Amygdala (tissue), 56 donors: ENCODE measurements at places on chromosomes 2 and 18.

DNA sequence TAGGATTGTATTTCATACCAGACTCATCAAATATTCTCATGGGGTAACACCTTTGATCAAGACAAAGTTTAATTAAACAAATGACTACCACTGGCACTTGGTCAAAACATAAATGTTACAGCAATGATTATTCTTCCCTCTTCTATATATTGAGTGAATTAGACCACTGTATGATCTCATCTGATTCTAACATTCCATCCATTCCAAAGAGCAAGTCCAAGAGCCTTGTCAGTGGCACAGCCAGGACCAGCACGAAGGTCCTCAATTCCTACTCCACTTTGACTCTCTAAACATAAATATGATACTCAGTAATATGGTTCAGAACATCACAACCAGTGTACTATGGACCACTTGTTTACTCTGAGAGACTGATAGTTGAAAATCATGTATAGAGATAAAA lies 86.4 kb downstream of the AP1S3 start:
- DNase-seq = no peak

DNA sequence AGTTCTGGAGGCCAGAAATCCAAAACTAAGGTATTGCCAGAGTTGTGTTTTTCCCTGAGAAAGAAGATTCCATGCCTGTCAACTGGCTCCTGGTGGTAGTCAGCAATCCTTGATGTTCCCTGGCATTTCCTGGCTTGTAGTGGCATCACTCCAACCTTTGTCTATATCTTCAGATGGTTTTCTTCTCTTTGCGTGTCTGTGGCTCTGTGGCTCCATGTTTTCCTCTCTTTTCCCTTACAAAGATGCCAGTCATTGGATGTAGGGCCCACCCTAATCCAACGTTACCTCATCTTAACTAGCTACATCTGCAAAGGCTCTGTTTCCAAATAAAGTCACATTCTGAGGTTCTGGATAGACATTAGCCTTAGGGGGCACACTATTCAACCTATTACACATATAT lies 41.8 kb downstream of the SLC14A1 start:
- no peak for DNase-seq

- no peak for DNase-seq
Observed at GRCh38 chr2:26615336-26615859, 25.8 kb downstream of the CIB4 start.

- DNase-seq = no peak
Observed at GRCh38 chr18:49459404-49460171, 857 bp downstream of the DYM start.

DNA sequence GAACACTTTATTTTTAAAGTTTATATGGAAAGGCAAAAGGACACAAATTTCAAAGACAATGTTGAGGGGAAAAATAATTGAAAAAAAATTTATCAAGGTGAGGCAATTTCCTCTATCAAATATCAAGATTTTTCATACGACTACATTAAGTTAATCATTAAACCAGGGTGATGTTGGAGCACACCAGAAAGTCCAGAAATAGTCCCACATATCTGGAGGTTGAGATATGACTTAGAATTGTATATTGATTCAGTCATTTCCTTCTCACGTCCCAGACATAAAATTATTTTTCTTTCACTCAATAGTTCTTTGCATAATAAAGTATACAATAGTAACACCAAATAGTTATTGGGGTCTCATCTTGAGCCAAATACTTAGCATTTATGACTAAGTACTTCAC lies 605.1 kb downstream of the NUP35 start:
- no peak for DNase-seq

DNA sequence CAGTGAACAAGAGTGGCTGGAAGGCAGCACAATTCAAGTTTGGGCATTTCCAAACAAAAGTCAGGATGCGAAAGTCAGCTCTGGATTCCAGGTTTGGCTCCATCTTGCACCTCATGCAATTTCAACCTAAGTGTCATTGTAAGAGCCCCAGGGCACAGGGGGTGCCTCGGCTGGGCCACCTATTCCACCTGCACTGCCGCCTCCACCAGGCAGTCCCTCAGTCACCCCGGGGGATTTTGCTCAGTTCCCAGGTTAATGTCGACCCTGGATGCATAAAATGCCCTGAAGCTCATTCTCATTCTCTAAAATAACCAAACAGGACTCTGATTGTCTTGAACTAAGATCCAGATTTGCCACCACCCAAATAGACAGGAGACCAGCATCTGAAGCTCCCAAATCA lies 77.6 kb downstream of the EDAR start:
- no peak for DNase-seq

DNA sequence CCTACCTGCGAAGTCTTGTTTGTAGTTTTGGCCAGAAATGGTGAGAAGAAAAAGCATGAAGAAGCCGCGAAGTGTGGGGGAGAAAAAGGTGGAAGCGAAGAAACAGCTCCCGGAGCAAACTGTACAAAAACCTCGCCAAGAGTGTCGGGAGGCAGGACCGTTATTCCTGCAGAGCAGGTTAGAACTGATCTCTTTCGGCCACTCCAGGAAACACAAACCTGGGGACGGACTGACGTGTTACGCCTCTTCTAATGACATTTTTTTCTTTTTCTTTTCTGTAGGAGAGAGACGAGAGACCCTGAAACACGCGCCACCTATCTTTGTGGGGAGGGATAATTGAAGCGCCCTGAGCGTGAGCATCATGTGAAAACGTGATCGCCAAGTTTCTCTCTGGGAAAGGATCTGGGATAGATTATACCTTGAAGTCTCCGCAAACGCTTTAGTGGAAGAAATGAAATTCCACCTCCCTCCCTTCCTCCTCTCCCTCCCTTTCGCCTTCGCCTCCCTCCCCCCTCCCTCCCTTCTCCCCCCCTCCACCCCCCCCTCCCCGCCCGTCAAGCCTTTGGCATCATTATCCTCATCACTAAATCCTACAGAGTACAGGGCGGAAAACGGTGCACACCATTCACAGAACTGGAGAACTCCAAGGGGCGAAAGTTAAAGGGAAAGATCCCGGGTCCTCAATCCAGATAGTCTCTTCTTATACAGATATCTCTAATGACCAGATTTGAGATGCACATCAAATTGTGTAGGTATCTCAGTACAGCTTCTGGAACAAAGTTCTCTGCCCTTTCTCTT lies at the start of gene ZEB2:
Gene ZEB2 (minus strand): TSS at position 186 of the 798 bp plus-strand sequence. CDS start 2,769 bp downstream, outside the sequence.
- DNase-seq = peak; percentile 31

DNA sequence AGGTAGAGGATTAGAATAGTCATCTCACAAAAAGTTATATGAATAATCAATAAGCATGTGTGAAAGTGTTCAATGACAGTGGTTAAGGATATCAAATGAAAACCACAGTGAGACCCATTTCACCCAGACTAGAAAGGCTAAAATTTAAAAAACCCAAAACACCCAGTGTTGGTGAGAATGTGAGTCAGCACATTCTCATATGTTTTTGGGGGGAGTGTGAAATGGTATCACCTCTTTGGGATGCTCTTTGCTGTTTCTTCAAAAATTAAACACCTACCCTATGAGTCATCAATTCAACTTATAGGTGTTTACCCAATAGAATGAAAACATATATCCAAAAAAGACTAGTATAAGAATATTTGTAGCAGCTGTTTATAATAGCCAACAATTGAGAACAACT lies 69.8 kb downstream of the MAP3K20 start:
- DNase-seq = no peak

GRCh38 chr2:232075080-232075479 lies 113.6 kb downstream of the DIS3L2 start:
- no peak for DNase-seq

- no peak for DNase-seq
Observed at GRCh38 chr2:71864085-71864484, 283.6 kb downstream of the CYP26B1 start.

- DNase-seq = no peak
Observed at GRCh38 chr2:163601377-163601776, 134.4 kb downstream of the FIGN start.

DNA sequence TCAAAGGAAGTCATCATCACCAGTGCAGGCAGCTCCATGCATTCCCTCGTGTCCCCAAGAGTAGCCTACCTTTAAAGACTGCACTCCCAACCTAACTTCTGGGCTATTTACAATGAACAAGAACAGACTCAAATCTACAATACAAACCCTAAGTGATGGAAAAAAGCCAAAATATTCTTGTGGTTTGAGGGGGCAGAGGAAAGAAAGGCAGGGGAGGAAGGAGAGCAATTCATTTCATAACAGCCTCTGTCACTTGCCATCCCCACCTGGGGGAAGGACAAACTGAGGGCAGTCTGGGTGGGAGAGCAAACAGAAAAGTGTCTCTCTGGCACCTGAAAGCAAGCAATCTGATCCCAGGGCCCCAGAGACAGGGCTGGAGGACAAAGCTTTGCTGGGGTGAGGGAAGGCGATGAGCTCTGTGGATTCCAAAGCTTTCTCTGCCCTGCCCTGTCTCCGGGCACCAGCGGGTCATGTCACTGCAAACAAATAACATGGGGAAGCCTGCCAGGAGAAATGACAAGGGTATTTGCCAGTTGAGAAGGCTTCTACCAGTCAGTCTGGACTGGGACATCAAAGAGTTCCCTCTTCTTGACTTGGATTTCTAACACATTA lies 528.0 kb upstream of the TNP1 start:
- no peak for DNase-seq

DNA sequence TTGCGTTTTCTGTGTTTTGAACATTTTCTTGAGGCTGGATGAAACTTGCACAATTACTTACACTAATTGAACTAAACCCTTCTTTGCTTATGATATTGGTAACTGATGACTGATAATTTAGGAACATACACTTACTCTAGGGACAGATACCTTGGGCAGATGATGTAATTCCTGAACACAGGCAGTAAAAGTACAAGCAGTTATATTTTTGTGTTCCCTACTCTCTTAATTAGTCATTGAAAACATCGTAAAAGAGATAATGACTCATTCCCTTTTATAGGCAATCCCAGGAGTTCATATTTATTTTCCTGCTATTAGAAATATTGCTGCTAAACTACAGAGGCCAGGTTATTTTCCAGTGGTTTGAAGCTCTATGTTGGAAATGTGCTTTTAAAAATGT lies 46.4 kb downstream of the CCDC85A start:
- DNase-seq = no peak
